ENCODE measurements at places on chromosomes 6 and 20. TPM values are rescaled to one million over a fixed set of nuclear protein-coding genes. Genes with fewer than 3 reads are reported as not detected.
A peak's percentile ranks its signal among the peaks of the same experiment; 100 is the strongest.

Gene DUSP15
- total RNA-seq, result not detected

Gene TBX18
- 35.3 TPM for total RNA-seq

Gene CLPSL2
- not detected for total RNA-seq

Gene BFSP1
- total RNA-seq, result 3.7 TPM

GRCh38 chr6:54097753-54098152 lies 13.5 kb upstream of the MLIP start:
- no peak overlapping the region for H3K27ac ChIP-seq
- H3K27me3 ChIP-seq, result no peaks in the 10 kb centered on the region
- no peak overlapping the region for H3K4me3 ChIP-seq
- no peak for DNase-seq
- H3K4me1 ChIP-seq, result no peaks in the 10 kb centered on the region

GRCh38 chr6:75711173-75711572 lies 37.9 kb upstream of the MYO6 start:
- peaks cover 18% of the 10 kb centered on the region for H3K36me3 ChIP-seq
- H3K4me1 ChIP-seq, result no peaks in the 10 kb centered on the region
- DNase-seq, result no peak
- H3K4me3 ChIP-seq, result no peak overlapping the region
- H3K27me3 ChIP-seq, result no peaks in the 10 kb centered on the region
- no peak overlapping the region for H3K27ac ChIP-seq

DNA sequence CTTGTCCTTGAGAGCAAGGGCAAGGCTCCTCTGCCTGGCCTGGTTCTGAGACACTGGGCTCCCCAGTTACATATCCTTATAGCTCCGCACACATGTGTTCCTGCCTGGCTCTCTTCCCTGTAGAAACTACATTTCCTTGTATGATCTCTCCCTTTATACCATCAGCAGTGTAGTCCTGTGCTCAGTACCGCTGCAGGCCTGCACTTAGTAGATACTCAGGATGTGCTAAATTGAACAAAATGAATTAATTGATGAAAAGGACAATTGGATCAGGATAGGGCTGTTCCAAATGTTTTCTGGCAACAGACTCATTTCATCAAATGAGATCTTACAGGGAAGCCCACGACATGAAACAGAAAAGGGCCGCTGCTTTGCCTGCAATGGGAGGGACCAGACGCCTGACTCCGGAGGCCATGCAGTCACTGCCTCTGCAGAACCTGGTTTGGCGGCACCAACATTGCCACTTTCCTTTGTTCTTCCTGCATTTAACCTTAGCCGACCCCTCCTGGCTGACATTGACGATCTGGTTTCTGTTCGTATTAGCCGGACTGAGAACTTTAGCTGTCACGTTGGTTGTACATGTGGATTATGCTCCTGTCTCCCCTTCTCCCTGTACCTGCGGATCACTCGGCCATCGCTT lies 53.3 kb downstream of the CHMP4B start:
- peaks cover 7% of the 10 kb centered on the region for H3K27me3 ChIP-seq
- no peaks in the 10 kb centered on the region for H3K36me3 ChIP-seq
- peaks cover 7% of the 10 kb centered on the region for H3K4me1 ChIP-seq
- no peak for DNase-seq
- H3K27ac ChIP-seq, result no peak overlapping the region

DNA sequence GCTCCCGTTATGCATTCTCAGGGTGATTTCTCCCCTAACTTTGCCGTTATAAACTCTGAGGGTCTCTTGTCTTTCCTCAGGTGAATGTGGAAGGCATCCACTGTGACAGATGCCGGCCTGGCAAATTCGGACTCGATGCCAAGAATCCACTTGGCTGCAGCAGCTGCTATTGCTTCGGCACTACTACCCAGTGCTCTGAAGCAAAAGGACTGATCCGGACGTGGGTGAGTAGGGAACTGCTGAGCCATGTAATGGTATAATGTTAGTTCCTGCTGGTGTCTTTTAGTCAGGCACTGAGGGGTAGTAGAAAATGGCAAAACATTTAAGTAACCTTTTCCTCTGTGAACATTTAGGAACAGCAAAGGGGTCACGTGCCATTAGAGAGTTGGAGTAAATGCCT lies 395.4 kb downstream of the ARHGAP18 start:
- DNase-seq, result no peak
- no peaks in the 10 kb centered on the region for H3K4me1 ChIP-seq
- H3K4me3 ChIP-seq, result no peak overlapping the region
- peaks cover 4% of the 10 kb centered on the region for H3K27me3 ChIP-seq
- no peaks in the 10 kb centered on the region for H3K36me3 ChIP-seq
- H3K27ac ChIP-seq, result no peak overlapping the region

DNA sequence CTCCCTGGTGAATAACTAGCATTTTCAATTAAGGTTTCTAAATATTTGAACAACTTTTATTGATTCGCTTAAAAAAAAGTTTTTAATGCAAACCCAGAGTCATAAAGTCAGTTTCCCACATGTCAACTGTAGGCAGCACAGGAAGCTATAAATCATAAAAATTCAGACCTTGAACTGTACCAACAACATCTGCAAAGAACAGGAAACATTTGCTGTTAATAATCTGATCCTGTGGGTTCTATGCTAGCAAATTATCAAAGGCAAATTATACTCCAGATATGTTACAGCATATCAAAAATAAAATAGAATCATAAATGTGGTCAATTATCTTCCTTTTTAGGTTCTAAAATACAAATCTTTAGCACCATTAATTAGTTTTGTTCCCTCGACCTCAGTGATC lies 16.6 kb upstream of the MAP7 start:
- H3K27me3 ChIP-seq, result no peaks in the 10 kb centered on the region
- H3K36me3 ChIP-seq, result no peaks in the 10 kb centered on the region
- peaks cover 5% of the 10 kb centered on the region for H3K4me1 ChIP-seq
- no peak overlapping the region for H3K27ac ChIP-seq
- peak; percentile 49 for DNase-seq
- H3K4me3 ChIP-seq, result no peak overlapping the region
